ENCODE measurements at places on chromosomes 4 and X.
A peak's percentile ranks its signal among the peaks of the same experiment; 100 is the strongest.

GRCh38 chr4:133129237-133129636, 19.9 kb upstream of the PCDH10 start:
- DNase-seq, result no peak

DNA sequence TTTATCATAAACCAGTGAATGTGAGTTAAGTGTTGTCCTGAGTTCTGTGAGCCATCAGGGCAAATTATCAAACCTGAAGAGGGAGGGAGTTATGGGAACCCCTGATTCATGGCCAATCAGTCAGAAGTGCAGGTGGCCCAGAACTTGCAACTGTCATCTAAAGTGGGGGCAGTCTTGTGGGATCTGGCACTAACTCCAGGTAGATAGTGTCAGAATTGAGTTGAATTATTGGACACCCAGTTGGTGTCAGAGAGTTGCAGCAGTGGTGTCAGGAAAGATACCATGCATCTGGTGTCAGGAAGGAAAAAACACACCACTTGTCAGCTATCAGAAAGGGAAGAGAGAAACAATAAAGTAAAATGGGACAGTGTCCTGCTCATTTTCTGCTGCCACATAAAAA, 8.4 kb downstream of the CORIN start:
- no peak for DNase-seq

DNA sequence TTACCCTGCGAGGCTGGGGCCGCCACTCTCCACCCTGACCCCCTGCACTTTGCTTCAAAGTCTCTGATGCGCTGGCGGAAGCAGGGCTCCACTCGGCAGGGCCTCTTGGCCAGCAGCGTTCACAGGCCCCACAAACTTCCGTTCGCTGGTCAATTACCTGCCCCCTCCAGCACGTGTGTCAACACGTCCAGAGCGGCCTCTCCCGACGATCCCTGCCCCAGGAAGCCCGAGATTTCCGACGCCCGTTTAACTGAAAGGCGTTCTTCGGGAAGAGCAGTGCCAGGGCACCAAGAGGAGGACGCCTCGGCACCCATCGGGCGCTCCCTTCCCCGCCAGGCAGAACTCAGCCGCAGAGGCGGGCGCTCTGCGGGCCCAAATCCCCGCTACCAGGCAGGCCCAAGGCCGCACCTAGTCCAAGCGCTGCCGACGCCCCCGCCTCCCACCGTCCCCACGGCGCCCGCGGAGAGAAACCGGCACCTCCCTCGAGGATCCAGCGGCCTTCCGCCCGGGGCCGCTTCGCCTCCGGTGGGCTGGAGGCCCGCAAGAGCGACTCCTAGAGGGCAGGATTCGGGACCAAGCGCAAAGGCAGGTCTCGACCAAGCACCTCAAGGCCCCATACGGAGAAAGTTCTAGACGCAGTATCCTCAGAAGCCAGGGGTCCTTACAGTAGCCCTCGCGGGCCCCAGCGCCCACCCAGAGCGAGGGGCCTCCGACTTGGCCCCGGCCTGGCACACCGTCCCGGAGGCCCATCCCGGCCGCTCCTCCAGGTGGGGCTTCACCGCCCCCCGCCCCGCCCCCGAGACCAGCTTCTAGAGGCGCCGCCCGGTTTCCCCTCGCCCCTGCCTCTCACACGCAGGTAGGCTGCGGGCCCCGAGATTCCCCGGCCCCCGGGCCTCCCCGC, 586 bp downstream of the BCAP31 start:
- DNase-seq, result peak; percentile 63

DNA sequence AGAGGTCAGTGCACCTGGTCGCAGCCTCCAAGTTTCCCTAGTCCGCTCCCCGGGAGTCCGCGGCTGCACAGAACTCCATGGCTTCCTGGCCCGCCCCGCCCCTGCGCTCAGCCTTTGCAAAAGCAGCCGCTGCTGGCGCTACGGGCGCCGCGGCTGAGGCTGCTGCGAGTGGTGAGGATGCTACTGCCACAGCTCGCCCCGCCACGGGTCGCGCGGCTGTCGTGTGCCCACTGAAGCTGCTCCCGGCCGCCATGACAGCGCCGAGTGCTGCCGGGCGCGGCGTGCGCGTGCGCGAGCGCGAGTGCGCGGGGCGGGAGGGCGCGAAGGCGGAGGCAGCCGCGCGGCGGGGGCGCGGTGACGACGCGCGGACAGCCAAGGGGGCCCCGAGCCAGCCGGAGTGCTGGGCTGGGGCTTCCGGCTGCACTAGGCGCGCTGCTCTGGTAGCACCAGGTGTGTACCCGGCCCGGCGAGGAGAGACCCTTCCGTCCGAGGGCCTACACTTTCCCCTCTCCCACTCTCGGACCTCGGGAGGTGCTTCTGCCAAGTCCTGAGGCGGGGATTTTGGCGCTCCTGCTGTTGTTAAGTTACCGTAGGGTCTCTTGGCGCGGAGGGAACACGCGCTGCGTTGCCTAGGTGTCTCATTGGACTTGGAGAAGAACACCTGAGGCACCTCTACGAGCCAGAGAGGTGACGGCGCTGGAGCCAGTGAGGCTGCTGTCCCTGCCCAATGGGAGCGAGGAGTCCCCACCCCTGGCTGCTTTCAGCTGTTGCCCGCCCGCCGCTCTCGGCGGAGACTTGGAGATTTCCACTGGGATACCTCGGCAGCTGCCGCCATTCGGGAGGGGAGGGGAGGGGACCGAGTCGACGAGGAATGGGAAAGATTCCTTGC, 619 bp upstream of the LRBA start:
- DNase-seq, result peak; percentile 85

DNA sequence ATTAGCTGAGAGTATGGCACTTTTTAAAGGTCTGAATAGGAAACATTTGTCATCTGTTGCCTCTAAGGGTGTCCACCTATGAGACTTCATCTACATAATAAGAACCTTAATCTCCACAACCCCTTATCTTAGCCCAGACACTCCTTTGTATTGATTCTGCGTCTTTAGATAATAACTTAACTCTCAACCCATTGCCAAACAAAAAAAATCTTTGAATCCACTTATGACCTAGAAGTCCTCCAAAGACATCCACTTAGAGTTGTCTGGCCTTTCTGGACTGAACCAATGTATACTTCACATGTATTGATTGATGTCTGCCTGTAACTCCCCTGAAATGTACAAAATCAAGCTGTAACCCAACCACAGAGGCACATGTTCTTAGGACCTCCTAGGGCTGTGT, 66.0 kb upstream of the CHRNA9 start:
- DNase-seq, result no peak

- DNase-seq, result no peak
Measured at GRCh38 chr4:74441744-74442143, 3.2 kb upstream of the AREG start.

- no peak for DNase-seq
Measured at GRCh38 chr4:78656968-78657445, 105.4 kb downstream of the ANXA3 start.

DNA sequence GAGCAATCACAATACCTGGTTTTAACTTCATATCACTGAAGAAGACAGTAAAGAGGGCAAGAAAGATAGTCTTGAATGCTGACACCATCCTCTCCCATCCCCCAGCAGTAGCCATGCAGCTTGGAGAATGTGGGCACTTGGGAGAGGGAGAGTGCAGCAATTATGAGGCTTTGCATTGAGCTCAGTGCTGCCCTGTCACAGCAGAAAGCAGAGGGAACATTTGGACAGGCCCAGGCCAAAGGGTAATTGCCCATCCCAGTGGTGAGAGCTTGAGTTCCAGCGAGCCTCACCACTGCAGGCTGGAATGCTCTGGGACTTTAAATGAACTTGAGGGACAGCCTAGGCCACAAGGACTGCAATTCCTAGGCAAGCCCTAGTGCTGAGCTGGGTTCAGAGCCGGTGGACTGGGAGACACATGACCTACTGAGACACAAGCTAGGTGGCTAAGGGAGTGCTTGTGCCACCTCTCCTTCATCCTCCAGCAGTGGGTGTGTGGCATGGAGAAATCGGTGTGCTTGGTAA, 36.3 kb downstream of the CORIN start:
- DNase-seq, result no peak

DNA sequence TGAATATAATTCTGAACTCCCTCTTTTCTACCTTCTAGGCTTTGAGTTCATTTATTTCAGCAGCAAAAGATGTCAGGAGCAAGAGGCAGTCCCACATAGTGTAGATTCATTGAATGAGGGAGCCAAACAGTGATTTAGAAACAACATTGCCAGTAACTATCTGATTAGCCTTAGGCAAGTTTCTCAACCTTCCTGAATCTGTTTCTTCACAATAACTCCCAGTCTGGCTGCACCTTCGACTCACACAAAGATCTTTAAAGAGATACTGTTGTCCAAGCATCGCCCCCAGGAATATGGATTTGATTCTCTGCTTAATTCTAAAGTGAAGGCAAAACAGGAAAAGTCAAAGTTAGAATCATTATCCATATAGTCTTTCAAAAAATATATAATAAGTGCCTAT, 1026.2 kb downstream of the DMD start:
- no peak for DNase-seq

DNA sequence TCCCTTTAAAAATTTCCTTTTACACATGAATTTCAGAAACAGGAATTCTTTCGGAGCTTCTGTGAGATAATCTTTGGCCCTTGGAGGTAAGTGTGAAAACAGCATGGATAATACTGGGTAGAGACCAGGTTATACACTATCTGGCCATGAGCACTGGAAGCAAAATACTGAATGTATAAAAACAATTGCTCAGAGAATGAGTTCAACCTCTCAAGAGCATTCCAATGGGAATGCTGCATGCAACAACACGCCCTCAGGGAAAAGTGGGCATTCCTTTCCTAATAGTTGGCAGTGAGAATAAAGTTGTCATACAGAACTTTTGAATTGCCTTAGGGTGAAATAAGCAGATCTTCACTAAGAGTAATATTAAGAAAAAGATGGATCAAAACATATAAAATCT, 574.8 kb upstream of the DIPK2B start:
- DNase-seq, result no peak

DNA sequence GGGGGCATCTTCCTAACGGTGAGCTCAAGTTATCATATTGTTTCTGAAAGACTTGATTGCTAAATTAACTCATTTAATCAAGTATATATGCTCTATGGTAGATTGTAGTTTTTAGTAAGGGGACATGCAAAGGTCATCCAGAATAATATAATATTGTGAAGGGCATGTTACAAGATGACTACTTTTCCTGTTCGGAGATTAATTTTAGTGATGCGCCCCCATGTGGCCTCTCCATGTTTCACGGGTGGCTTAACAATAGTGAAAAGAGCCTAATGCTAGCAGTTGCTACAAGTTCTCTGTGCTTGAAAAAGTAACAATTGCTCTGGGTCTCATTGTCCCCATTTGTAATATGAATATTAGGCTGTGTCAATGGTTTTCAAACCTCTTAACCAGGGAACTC, 12.2 kb downstream of the SMPX start:
- peak; percentile 47 for DNase-seq

DNA sequence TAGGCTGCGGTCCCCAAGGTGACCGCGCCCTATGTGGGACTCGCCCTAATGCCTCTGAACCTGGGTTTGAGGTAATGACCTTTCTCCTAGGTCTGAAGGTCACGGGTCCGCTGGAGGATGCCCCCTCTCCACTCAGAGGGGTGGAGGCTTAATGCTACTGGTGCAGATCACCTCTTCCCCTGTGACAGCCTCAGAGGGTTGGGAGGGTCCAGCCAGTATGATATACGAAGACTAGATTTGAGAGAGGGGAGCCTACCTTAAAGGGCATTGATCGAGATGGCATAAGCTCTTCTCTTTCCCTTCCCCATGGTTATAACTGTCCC, 1.0 kb downstream of the SLC25A5 start:
- DNase-seq, result no peak

DNA sequence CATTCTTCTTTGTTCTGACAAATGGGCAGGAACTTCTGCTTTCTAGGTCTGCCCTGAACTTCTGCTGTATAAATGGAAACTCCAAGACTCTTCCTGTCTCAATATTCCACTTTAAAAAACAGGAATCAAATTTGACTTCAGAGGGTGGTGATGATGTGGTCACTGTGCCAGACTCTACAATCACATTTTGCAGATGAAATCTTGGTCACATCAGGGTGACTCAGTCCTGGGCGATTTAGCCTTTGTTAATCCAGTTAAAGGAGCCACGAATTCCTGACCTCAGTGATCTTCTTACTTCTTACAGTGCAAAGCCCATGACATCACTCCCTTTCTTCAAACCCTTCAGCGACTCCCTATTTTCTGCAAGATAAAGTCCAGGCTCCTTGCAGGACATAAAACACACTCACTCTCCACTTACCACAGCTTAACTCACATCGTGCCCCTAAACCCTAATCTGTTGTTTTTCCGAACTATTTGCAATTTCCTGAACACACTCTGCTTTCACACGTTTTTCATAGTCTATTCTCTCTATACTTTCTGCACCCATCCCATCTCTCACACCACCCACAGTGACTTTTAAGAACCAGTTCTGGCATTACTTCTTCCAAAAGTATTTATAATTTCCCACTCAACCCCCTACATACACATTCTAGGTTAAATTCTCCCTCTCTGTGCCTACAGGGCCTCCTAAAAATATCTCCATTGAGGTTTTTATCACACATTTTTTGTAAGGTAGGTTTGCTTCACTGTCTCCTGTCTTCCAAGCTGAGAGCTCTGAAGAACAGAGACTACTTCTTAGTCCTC, 11.1 kb downstream of the GASK1B start:
- no peak for DNase-seq

DNA sequence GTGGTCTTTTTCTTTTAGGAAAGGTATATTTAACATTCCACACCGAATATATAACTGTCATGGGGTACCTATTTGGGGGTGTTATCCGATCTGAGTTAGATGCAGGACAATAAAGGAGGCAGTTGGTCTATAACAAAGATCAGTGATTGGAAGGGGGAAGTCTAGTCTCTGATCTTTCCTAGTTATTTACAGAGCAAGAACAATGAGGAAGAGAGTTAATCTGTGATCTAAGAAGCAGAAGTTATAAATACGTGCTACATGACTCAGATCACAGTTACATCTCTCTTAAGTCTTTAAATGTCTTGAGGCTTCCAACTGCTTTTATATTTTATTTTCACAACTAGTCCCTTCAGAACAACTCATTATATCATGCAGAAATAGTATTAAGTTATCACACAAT, 33.2 kb upstream of the ARMCX4 start:
- DNase-seq, result no peak

DNA sequence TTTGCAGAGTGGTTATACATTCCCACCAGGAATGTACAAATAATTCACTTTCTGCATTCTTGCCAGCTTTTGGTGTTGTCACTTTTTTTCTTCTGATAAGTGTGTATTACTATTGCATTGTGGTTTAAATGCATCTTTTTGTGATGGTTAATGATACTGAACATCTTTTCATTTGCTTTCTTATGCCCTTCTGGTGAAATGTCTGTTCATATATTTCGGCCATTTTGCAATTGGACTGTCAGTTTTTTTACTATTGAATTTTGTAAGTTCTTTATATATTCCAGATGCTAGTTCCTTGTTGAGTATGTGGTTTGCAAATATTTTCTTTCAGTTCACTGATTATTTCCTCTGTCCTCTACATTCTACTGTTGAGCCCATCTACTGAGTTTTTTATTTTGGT, 19.4 kb upstream of the BMP2K start:
- no peak for DNase-seq

DNA sequence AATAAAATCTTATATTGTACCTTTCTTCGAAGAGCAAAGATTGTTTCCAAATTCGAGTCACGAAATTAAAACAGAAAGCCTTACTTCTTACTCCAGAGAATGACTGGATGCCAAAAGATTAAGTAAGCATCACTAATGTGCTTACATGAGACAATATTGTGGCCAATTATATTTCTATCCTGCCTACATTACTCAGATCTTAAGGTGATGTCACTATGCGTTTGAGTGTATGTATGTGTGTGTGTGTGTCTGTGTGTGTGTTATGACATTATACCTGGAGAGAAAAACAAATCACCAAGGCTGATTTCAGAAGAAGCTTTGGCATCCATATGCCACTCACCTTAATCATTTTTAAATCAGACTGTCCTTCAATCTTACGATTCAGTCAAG, 556.3 kb downstream of the PPARGC1A start:
- DNase-seq, result no peak

GRCh38 chr4:84856468-84857049, 109.9 kb downstream of the WDFY3 start:
- DNase-seq, result no peak
